ENCODE measurements at places on chromosomes 13 and 19. TPM values are rescaled to one million over a fixed set of nuclear protein-coding genes. Genes with fewer than 3 reads are reported as not detected.

Gene TSKS
- total RNA-seq: 1.6 TPM

DNA sequence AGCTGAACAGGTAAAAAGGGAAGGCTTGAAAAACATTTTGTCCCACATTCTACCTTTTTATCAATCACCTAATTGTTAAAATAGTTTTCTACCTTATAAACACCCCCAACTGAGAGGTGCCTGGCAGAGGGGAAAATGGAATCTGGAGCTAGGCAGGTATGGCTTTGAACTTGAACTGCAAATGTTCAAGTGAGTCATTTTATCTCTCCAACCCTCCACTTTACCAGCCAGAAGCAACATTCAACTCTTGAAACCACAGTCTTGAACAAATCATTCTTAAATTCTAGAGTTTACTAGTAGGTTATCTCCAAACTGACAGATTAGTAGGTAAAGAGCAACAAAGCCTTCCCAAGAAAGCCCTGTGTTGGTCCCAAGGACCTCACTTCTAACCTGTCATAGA, 116.9 kb downstream of the ABCC4 start:
- DNase-seq: no peak

GRCh38 chr13:46145135-46145534, 36.8 kb downstream of the LCP1 start:
- DNase-seq: no peak

- DNase-seq: no peak
These were observed 1303.9 kb downstream of the EFNB2 start for GRCh38 chr13:105231579-105231978.

GRCh38 chr19:2548966-2549365, 73.0 kb downstream of the GADD45B start:
- no peak for DNase-seq

GRCh38 chr13:29570051-29570654, 25.3 kb downstream of the SLC7A1 start:
- no peak for DNase-seq

GRCh38 chr13:79361299-79361698, 44.8 kb downstream of the RBM26 start:
- no peak for DNase-seq

DNA sequence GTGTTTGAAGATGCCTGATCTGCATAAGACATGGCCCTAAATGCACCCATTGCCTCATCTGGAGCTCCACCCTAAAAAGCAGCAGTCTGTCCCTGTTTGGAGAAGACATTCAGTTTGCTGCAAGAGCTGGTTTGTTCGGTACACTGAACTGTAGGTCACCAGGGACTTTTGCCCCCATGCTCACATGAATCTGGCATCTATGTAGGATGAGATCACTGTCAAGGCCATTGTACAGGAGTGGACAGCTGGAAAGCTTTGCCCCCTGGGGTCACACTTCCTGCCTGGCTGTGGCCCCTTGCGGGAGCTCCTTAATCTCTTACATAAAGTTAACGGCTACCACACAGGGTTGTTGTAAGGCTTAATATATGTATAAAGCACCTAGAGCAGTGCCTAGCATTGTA, 73.0 kb downstream of the IPO5 start:
- no peak for DNase-seq

Gene ADGRE2
- 2.8 TPM for total RNA-seq

DNA sequence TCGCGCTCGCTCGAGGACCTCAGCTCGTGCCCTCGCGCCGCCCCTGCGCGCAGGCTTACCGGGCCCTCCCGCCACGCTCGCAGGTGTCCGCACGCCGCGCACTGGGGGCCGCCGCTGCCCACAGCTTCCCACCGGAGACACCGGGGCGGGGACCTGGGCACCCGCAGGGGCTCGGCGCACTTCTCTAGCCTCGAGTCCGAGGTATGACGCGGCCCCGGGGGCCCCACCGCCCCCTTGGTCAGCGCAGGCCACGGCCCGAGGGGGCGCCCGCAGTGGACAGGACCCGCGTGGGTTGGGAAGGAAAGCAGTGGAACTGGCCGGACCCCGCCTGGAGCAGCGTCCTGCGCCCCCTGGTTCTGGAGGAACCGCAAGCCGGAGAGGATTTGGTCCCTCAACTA, 2.1 kb upstream of the GRWD1 start:
- DNase-seq: no peak

DNA sequence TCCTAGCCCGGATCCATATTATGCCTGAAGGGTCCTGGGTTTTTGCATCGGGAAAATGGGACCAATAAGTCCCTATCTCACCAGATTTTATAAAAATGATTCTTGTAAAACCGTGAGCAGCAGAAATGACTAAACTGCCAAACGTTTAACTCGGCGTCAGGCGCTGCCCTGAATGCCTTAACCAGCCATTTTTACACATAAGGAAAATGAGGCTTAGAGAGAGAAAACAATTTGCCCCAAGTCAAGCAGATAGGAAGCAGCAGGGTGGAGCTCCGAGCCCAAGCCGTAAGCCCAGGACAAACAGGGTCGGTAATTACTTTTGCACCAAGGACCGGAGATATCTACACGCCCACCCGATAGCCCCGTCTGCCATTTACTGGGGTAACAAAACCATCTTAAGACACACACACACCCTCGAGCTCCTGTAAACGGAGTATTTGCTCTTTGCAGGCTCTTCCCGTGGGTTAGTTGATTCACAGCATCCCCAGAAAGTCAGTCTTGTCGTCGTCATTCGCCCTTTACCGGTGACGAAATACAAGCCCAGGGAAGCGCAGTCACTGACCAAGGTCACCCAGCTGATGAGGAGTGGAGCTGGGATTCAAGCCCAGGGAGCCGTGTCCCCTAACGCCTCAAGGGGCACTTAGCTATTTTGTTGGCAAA, 16.0 kb upstream of the MRI1 start:
- DNase-seq: peak; percentile 73

DNA sequence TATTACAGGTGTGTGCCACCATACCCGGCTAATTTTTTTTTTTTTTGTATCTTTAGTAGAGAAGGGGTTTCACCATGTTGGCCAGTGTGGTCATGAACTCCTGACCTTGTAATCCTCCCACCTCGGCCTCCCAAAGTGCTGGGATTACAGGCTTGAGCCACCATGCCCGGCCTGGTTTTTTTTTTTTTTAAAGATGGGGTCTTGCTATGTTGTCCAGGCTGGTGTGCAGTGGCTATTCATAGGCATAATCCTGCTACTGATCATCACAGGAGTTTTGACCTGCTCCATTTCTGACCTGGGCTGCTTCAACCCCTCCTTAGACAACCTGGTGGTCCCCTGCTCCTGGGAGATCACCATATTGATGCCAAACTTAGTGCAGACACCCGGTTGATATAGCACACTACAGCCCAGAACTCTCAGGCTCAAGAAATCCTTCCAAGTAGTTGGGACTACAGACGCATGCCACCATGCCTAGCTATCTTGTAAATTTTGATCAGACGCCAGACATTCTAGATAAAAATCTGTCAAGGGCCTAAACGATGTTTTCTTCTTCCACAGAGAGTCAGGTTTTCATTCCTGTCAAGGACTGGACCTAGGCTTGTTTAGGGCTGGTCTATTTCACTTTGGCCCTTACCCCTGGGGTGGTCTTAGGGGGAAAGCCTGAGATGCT, 9.5 kb downstream of the PLAUR start:
- no peak for DNase-seq

Data from activated CD4-positive, alpha-beta T cell treated with anti-CD3 and anti-CD28 coated beads, Interleukin-2, amount 10 ng/mL, durations not matched to agents 24 days and 14 days (primary cell).